Stimulated activated CD4-positive, alpha-beta T cell treated with anti-CD3 and anti-CD28 coated beads, Interleukin-15, amount 100 ng/mL, for 1 hour (primary cell): ENCODE measurements at places on chromosomes 2 and 18.

DNA sequence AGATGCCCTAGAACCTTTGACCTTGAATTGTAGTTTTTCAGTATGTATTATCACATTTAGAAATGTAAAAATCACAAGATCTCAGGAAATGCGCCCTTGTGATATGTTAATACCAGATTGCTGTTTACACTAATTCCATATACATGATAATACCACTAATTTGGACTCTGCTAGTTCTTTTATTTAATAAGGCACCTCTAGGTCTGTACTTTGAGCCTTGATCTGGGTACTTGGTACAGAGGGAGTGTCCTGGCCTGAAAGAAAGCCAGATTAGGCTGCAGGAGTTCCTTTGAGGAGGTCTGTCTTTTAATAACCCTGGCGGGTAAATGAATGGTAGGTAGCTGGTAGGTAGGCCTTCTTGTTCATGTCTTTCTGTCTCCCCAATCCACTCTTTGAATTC is 26.3 kb downstream of the PLEKHA3 start:
- DNase-seq = no peak

- DNase-seq = no peak
Measured at GRCh38 chr2:29207352-29208148, 92.3 kb downstream of the CLIP4 start.

DNA sequence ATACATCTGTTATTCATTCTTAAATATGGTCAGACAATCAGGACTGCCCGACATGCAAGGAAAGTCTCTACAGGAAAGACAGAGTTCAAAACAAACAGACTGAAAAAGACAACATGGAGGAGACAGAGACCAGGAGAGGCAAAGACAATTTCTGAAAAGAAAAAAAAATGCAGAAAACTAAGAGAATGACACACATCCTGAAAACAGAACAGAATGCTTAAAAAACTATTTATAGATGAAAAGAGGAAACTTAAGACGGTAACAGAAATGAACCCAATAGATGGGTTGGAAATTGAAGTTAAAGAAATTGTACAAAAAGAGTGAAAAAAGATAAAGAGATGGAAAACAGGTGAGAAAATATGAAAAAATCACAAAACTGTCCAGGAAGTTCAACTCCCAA is 95.7 kb downstream of the BCL2 start:
- no peak for DNase-seq

DNA sequence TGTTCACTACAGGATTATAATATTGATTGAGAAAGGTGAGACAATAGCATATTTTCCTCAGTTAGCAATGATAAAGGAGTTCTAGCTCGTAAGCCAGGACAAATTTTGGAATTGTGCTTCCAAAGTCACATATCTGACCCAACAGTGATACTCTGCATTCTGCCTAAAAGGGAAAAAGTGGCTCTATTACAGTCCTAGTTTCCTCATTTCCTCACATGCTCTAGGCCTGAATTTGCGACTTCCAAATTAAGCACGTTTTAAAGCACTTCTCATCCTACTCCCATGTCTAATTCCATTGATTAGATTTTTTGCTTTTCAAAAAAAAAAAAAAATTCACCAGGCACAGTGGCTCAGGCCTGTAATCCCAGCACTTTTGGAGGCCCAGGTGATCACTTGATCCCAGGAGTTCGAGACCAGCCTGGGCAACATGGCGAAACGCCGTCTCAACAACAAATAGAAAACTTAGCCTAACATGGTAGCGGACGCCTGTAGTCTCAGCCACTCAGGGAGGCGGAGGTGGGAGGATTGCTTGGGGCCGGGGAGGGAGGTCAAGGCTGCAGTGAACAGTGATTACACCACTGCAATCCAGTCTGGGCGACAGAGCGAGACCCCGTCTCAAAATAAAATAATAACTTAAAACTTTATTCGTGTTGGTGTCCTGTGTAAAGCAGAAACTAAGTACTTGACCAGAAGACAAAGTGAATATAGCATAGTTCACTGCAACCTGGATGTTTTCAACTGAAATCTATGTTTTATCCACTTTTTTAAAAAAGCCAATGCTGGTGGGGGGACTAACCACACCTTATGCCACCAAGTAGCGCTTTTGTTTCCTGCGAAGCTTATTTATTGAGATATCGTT is 1.5 kb downstream of the ESCO1 start:
- DNase-seq = no peak

GRCh38 chr18:57995331-57995730 is 48.7 kb upstream of the NEDD4L start:
- no peak for DNase-seq

- no peak for DNase-seq
Measured at GRCh38 chr2:53819634-53820033, 32.8 kb downstream of the ERLEC1 start.

DNA sequence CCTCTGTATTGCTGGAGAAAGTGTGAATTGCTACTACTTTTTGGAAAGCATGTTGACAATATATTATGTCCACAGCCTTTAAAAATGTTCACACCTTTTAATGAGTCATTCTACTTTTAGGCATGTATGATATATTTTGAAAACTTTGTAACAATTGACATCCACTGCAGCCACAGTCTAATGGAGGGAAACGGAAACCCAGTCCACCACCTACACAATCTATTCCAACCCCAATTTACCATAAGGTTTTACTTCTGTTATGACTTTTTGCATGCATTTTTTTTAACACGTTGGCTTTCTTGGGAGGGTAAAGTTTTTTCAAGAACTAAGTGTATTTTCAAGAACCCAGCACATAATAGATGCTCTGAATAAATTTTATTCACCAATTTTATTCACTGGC is 38.5 kb upstream of the ATP8B1 start:
- no peak for DNase-seq

GRCh38 chr2:161096336-161096735 is 63.9 kb upstream of the TANK start:
- no peak for DNase-seq

DNA sequence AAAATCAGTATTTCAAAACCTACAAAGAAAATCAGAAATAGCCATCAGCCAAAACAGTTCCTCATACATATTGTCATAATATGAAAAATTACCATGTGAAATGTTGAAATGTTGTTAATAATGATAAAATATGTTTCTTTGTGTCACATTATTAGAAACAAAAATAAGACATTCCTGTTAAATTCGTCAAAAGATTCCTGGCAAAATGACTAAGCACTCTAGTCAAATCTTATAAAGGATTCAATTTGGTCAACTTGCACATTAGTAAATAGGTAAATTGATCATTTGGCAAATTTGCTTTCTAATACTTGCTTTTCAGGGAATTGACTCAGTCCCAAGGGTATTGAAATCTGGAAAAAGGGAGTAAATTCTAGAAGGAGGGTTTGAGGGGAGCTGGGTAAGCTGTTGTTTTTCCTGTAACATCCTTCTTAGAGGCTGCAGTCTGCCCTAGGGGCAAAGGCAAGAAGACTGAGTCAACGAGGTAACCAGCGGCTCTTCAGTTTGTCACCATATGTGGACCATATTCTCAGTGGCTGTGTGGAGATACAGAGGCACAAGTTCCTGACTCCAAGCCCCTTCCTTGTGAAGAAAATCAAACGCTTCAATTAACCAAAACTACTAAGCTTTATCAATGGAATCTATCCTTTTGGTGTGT is 482.3 kb downstream of the TNS1 start:
- DNase-seq = no peak

- no peak for DNase-seq
Measured at GRCh38 chr2:118053681-118054080, 34.6 kb upstream of the INSIG2 start.

- no peak for DNase-seq
Measured at GRCh38 chr2:11257964-11258363, 86.5 kb downstream of the ROCK2 start.
